ENCODE measurements at places on chromosomes 12 and 14.
A peak's percentile ranks its signal among the peaks of the same experiment; 100 is the strongest.

- DNase-seq, result no peak
Measured at GRCh38 chr12:109952873-109953272, 43.3 kb downstream of the GIT2 start.

- peak; percentile 45 for DNase-seq
Measured at GRCh38 chr14:97380539-97380941, 583.4 kb downstream of the VRK1 start.

DNA sequence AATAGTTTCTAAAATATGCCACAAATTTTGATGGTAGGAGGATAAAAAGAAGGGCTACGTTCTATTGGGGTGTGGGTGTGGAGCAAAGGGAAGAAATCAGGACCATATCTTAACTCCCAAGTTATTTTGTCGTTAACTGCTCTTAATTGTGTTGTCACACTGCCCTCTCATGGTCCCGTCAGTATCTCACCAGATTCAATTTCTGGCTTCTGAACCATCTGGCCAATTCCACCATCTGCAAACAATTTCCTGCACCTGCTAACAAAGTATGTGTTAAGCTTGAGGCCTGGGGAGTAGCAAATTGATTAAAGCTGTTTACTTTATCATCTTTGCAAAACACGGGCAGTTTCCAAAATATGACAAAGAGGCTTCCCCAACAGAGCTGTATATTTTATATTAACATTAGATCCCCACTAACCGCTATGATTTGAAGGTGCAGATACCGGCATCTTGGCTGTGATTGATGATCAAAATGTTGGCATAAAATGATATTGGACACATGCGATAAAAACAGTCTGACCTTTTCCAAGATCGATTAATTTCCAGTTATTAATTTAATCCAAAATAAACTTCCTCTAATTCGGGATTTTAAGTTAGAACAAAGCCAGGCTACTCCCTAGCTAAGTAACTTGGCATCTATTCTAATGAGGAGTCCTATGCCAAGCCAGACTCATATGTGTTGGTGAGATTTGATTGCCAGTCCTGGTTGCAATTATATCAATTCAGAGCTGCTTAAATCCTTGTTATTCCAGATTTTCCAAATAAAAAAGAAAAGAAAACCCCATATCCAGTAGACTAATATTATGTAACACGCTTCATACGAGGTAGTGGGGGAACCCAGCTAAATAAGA is 6.9 kb upstream of the DNM1L start:
- no peak for DNase-seq

GRCh38 chr14:91271639-91272038 is 27.1 kb upstream of the GPR68 start:
- no peak for DNase-seq

DNA sequence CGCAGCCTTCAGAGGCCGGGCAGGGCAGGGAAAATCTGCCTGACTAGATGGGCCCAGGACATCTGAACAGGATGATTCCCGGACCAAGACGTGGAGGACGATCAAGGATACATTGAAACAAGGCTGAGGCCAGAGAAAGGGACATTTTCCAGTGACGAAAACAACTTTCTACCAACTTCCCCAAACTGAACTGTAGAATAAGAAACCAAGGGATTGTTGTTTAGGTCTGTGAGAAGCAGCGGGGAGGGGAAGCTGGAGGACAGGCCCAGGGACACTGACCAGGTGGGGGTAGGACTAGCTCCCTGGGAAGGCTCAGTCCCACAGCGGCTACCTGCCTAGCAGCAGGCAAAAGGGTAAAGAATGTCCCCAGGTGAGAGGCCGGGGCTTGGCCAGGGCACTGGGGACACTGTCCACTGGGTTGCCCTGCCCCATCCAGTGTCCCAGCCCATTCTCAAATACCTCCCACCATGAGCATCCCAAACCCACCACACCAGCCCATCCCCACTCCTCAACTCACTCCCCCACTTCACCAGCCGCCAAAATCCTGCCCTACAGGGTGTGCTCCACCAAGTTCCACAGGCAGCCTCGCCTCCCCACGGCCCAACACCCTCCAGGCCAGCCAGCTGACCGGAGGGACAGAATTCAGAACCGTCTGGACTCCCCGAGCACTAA is 995 bp downstream of the TNFRSF1A start:
- no peak for DNase-seq

DNA sequence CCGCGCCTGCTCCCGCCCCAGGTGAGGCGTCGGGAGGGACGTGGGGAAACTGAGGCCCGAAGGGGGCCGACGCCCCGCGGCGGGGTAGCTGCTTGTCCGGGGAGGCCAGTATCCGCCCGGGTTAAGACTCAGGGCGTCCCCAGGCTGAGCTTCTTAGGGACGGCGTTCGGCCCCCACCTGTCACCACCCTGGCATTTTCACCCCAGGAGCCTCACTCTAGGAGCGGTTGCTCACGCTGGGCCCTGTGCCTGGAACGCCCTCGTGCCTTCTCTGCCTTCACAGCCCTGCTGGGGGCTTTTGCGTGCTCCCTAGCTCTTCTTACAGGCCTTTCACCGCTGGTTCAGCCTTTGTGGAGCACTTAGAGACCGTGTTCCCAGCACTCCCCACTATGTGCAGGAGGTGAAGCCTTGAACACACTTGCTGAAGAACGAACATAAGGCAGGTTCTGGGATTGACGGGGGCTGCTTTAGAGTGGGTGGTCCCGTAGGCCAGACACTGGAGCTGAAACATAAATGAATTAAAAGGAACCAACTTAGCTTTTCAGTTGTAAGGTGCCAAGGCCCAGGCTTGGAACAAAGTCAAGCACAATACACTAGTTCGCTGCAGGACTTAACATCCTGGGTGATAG is 601 bp downstream of the ZNF839 start:
- peak; percentile 37 for DNase-seq

GRCh38 chr12:67722296-67722695 is 73.8 kb downstream of the DYRK2 start:
- no peak for DNase-seq

DNA sequence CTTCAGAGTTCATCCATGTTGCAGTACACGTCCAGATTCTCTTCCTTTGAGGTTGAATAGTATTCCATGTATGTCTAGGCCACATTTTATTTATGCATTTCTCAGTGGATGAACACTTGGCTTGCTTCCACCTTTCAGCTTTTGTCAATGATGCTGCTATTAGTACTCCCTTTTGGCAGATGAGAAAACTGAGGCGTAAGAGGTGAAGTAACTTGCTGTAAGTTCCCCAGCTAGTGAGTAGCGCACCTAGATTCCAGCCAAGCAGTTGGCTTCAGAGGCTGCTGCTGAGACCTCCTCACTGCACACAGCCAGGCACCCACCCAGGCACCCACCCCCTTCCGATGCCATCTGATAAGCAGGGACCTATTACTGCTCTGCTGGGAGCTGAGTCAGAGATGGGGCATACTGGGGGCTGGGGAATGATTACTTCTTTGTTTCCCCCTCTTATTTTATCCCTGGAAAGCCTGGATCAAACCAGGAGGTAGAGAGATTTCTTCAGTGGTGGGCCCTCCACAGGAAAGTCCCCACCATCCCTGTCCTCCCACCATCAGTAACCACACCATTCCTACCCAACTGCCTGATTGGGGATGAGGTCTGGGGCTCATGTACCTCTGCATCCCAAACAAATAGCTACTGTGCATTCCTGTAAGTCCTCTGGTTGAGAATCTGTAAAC is 234.6 kb downstream of the PCNX1 start:
- no peak for DNase-seq

All from stimulated activated CD4-positive, alpha-beta T cell treated with anti-CD3 and anti-CD28 coated beads, Interleukin-1b, Interleukin-23, amount 100 ng/mL, for 4 hours (primary cell).